Activated CD4-positive, alpha-beta T cell treated with anti-CD3 and anti-CD28 coated beads, Interleukin-2, amount 10 ng/mL, durations not matched to agents 24 days and 14 days (primary cell): ENCODE measurements at places on chromosomes 7 and 10. TPM values are rescaled to one million over a fixed set of nuclear protein-coding genes. Genes with fewer than 3 reads are reported as not detected.

GRCh38 chr10:75682649-75683557, 251.5 kb downstream of the LRMDA start:
- H3K27me3 ChIP-seq, result no peaks in the 10 kb centered on the region
- no peak for DNase-seq
- no peak overlapping the region for H3K27ac ChIP-seq
- H3K36me3 ChIP-seq, result no peaks in the 10 kb centered on the region
- H3K4me3 ChIP-seq, result no peak overlapping the region
- no peaks in the 10 kb centered on the region for H3K4me1 ChIP-seq

The TFR2 gene
- total RNA-seq, result 20.7 and 21.2 TPM in 2 replicates

DNA sequence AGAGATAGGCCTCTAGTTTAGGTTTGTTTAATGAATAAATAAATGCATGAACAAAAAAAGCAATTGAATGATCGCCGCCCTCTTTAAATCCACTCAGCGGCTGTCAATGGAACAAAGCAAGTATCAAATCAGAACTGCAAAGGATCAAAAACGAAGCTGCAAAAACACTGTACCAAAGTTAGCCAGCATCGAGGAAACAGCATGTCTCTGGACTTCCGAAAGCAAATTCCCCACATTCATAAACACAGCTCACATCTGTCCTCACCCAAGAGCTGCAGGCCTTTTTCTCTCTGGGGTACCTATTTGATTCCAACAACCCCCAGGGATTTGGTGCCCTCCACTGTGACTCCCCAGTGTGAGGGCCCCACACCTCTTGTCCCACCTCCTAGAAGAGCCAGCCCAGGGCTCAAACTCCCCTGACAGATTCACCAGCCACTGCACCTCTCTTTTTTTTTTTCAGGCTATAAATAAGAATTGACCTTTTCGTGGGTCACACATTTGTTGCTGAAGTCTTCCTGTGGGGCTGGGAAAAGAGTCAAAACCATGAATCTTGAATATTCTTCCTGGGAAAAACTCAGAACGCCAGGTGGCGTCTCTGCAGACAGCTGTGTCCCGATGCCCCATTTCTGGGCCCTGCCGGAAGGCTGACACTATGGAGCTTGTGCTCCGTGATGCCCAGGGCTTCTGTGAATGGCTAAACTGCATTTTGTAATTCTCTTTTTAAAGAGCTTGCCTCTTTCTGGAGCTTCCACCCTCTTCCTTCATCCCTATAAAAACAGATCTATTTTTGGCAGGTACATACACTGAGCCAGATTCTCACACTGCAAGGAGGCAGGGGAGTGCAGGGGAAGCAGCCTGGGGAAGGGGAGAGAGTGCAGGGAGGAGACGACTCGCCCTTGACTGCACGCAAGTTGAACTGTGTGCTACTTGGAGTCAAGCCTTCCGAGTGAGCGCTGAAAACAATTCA, 51.7 kb downstream of the HSPA12A start:
- no peak overlapping the region for H3K27ac ChIP-seq
- H3K27me3 ChIP-seq, result peaks cover 6% of the 10 kb centered on the region
- no peak for DNase-seq
- no peaks in the 10 kb centered on the region for H3K36me3 ChIP-seq
- H3K4me1 ChIP-seq, result no peaks in the 10 kb centered on the region

The CTAGE4 gene
- 0.56 and 1.1 TPM in 2 replicates for total RNA-seq

GRCh38 chr10:13421382-13421917, 73.4 kb upstream of the SEPHS1 start:
- no peaks in the 10 kb centered on the region for H3K36me3 ChIP-seq
- no peak overlapping the region for H3K4me3 ChIP-seq
- no peak overlapping the region for H3K27ac ChIP-seq
- H3K27me3 ChIP-seq, result peaks cover 8% of the 10 kb centered on the region

DNA sequence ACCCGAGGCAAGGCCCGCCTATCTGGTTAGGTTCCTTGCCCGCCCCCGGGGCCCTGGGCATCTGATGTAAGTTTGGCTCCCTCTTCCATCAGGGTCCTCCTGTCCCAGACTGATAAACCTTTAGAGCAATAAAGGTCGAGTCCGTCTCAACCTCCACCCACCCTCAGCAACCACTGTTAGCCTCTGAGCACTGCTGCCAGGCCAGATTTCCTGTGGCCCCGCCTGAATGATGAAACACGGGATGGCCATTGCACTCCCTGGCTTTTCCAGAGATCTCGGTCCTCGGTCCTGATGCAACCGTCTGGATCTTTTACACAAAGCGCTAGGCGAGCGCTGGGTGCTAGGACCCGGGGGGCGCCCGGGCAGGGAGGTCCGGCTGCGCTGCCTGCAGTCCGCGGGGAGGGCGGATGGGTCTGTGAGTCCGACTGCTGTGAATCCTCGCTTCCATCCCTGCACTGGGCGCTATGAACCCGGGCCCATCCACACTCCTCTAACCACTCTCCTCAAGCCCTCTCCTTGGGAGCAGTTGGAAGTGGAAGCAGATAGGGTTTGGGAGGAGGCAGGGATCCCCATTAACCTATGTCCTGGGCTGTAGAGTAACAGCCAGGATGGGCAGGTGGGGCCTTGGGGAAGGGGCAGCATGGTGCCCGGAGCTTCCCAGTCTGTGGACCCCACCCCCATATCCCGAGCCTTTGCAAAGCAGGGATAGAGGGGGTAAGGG, 875 bp upstream of the DDIT4 start:
- peak overlapping the region; percentile 92 for H3K27ac ChIP-seq
- peaks cover 45% of the 10 kb centered on the region for H3K4me1 ChIP-seq
- peaks cover 31% of the 10 kb centered on the region for H3K36me3 ChIP-seq
- no peaks in the 10 kb centered on the region for H3K27me3 ChIP-seq

DNA sequence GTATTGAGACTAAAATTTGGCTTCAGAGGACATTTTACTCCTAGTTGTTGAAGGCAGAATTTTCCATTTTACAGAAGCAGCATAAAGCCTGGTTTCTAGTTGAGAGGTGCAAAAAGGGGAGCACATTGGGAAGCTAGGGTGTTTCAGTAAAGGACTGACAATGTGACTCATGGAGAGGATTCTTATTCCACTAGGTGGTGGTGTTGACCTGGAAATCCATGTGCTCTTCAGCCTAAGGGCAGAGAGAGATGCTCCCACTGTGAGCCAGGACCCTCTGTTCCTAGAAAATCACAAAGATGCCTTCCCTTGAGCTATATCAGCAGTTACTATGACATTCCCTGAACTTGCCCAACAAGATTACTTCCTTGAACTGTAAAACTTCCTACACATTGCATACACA, 687.8 kb downstream of the IPMK start:
- no peak overlapping the region for H3K4me3 ChIP-seq
- H3K4me1 ChIP-seq, result no peaks in the 10 kb centered on the region
- no peaks in the 10 kb centered on the region for H3K36me3 ChIP-seq

The PALD1 gene
- total RNA-seq, result 1.9 and 2.1 TPM in 2 replicates

DNA sequence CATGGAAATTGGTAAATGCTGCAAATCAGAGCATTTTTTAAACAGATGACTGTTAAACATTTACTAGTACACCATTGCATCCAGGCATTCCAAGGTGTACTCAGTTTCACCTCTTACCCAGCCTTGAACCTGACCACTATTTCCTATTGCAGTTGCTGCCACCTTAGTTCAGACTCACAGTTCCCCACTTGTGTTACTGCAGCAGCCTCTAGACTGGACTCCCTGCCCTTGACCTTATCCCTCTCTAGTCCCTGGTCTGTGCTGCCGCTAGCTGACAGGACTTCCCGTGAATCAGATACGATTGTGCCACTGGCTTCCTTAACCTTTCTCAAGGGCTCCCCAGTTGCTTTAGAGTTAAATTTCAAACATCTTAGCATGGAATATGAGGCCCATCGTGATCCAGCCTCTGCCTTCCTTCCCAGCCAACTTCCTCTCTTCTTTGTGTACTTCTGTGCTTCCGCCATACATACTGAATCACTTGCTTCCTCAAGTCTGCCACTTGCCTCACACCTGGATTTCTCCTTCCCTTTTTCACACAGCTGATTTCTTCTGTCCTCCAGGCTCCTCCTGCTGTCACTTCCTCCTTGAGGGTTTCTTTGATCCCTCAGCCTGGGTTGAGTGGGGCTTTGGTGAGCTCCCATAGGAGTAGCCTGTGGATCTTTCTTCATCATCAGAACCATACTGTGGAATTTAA, 118.7 kb upstream of the GJD4 start:
- no peak for DNase-seq
- H3K4me3 ChIP-seq, result no peak overlapping the region
- H3K27me3 ChIP-seq, result no peaks in the 10 kb centered on the region
- no peak overlapping the region for H3K27ac ChIP-seq
- H3K36me3 ChIP-seq, result peaks cover 15% of the 10 kb centered on the region

DNA sequence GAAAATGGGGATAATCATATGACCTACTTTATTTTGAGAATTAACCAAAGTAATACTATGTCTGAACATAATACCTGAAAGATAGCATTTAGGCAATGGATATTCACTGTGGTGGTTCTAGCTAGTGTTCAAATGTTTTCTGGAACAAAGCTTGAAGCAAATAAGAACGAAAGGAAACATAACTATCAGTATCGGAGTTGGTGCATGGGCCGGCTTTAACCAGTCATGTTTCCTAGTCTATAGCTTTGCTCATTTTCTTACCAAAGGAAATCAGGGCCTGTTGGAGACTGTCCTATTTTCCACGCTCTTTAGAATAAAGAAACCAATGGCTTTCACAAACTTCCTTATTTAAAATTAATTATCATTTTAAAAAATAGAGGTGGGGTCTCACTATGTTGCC, 8.9 kb downstream of the IL2RA start:
- H3K4me3 ChIP-seq, result peak overlapping the region; percentile 87
- H3K27me3 ChIP-seq, result no peaks in the 10 kb centered on the region
- H3K4me1 ChIP-seq, result peaks cover 83% of the 10 kb centered on the region
- DNase-seq, result peak; percentile 60
- H3K36me3 ChIP-seq, result peaks cover 84% of the 10 kb centered on the region

DNA sequence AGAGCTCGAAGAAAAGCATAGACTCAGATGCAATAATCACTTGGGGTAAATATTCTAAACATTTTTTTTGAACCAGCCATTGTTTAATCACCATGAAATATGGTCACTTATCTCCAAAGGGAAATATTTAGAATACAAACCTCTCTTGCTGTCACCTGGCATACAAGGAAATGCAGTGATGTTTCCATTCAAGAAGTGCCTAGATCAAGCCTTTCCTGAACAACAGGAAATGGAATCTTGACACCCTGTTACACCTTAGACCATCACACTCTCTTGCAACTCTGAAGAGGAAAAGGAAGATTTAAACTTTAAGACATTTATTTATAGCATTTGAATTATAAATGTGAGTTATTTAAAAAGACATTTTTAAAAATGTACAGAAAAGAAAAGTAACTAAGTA, 263.0 kb upstream of the BMPER start:
- DNase-seq, result no peak
- H3K27ac ChIP-seq, result no peak overlapping the region
- no peaks in the 10 kb centered on the region for H3K27me3 ChIP-seq
- H3K36me3 ChIP-seq, result no peaks in the 10 kb centered on the region
- no peaks in the 10 kb centered on the region for H3K4me1 ChIP-seq
- no peak overlapping the region for H3K4me3 ChIP-seq

- no peak overlapping the region for H3K4me3 ChIP-seq
- no peak for DNase-seq
- H3K36me3 ChIP-seq, result no peaks in the 10 kb centered on the region
- H3K27me3 ChIP-seq, result peaks cover 2% of the 10 kb centered on the region
- no peak overlapping the region for H3K27ac ChIP-seq
- H3K4me1 ChIP-seq, result no peaks in the 10 kb centered on the region
Observed at GRCh38 chr7:157834501-157835163, 497.8 kb downstream of the DNAJB6 start.

GRCh38 chr7:151724920-151725584, 151.9 kb downstream of the PRKAG2 start:
- H3K27ac ChIP-seq, result no peak overlapping the region
- H3K27me3 ChIP-seq, result no peaks in the 10 kb centered on the region
- H3K36me3 ChIP-seq, result no peaks in the 10 kb centered on the region
- no peak for DNase-seq
- H3K4me1 ChIP-seq, result no peaks in the 10 kb centered on the region

The GHRHR gene
- total RNA-seq, result not detected in 2 replicates

DNA sequence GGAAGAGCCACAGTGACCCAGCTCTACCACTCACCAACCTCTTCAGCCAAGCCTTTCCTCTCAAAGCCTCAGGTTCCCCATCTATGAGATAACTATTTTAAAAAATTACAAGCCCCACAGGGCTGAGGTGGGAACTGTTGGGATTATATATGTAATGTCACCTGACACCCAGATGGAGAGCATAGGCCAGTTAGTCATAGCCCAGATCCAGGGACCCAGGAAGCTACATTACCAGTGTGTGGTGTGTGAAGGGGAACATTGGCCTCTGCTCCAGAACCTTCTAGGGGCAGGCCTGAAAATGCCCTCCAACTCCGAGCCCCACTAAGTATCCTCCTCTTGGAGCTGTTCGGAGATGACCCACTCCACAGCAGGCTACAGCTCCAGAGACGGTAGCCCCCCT, 162.4 kb downstream of the NRF1 start:
- no peak overlapping the region for H3K27ac ChIP-seq
- H3K36me3 ChIP-seq, result no peaks in the 10 kb centered on the region
- H3K4me1 ChIP-seq, result peaks cover 6% of the 10 kb centered on the region
- H3K4me3 ChIP-seq, result no peak overlapping the region
- H3K27me3 ChIP-seq, result peaks cover 26% of the 10 kb centered on the region
- no peak for DNase-seq

The C7orf33 gene
- total RNA-seq, result not detected in 2 replicates

DNA sequence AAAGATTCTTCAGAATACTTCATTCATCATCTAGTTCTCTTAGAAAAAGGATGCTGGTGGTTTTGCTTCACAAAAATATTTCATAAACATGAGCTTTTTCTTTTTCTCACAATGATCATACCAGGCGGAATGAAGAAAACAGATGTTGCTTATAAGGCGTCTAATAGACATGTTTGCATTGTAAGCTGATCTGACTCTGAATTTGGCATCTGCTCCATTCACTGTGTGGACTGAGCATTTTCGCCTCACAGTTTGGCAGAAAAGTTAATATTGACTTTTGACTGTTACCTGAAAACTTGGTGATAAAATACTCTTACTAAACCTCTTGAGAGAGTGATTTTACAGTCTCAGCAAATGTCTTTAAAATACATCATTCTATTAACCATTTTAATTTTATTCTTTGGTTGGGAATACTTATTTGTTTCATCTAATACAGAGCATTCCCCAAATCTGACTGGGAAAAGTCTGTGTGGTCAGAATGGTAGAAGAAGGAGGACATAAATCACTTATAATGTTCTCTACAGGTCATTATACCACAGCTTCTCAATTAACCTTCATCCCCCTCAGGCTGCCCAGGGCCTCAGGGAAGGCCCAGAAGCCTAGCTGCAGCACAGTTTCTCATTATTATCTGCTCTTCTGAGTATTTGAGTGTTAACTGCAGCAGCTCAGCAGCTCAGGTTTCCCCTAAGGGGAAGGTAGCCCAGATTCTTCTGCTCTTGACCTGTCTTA, 121.6 kb upstream of the KAT6B start:
- no peak overlapping the region for H3K4me3 ChIP-seq
- H3K27me3 ChIP-seq, result no peaks in the 10 kb centered on the region
- no peaks in the 10 kb centered on the region for H3K4me1 ChIP-seq
- H3K36me3 ChIP-seq, result peaks cover 7% of the 10 kb centered on the region
- DNase-seq, result no peak

- peaks cover 30% of the 10 kb centered on the region for H3K36me3 ChIP-seq
- H3K27me3 ChIP-seq, result no peaks in the 10 kb centered on the region
- peak; percentile 62 for DNase-seq
- H3K27ac ChIP-seq, result peak overlapping the region; percentile 93
Observed at GRCh38 chr7:106864298-106865081, 592 bp upstream of the PIK3CG start.
